Jurkat, Clone E6-1 (cell line): ENCODE measurements at places on chromosomes 1 and 21.
A peak's percentile ranks its signal among the peaks of the same experiment; 100 is the strongest.

DNA sequence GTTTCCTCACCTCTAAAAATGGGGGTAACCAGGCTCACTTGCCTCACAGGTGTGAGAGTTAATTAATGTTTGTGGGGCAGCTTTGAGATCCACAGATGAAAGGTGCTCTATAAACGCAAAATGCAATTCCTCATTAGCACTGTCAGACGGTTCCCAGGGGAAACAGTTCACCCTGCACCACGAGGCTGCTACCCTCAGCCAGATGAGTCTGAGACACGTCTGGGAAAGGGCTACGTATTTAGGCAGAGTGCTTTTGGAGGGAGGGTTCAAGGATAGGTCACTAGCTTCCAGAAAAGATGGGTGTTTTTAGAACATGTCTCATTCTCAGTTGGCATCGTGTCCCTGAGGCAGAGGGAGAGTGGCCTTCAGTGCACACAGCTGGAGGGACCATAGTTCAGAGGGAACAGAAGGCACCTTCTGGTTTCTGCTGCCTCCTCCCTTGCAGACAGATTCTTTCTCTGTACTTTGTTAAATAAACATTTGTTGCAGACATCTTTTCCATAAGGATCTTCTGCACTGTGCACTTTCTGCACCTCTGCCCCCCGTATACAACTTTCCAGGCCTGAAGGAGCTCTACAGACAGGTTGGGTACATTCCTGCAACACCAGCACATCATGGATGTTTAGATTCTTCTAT, 139.9 kb downstream of the CLIC6 start:
- DNase-seq = no peak

DNA sequence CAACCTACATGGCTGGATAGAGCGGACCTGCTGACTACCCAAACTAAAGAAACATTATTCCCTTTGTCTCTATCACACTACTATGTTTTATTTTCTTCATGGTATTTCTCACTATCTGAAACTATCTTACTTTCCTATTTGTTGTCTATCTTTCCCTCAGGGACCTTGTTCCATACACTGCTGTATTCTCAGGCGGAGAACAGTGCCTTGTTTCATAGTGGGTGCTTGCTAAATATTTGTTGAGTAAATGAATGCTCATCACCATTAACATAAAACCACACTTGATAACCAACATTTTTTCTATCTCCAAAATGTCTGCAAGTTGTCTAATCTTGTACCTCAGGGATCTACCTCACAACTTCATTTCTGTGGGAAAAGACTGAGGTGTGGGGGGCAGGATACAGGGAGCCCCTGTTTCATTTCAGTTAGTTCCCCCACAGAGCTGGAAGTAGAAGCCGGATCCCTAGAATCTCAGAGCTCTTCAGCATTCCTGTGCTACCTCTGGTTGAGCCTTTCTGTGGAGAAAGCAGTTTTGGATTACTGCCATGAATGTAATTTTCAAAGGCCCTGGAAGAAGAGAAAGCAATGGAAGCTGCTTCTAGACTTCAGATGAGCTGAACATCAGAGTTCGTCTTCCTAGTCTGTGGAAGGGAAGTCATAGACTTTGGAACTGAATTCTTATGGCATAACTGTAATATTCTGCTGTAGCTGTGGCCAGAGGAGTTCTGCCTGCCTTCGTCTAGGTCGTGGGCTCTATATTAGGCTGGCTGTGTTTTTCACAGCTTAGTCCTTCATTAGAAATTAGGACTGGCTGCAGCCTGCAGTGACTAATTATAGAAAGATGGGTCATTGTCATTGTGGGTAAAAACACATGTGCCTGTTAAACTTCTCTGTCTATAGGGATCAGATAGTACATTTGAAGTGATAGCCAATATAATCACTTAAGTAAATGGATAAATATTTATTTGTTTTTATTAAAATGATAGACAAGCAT, 293.2 kb upstream of the SGIP1 start:
- no peak for DNase-seq

DNA sequence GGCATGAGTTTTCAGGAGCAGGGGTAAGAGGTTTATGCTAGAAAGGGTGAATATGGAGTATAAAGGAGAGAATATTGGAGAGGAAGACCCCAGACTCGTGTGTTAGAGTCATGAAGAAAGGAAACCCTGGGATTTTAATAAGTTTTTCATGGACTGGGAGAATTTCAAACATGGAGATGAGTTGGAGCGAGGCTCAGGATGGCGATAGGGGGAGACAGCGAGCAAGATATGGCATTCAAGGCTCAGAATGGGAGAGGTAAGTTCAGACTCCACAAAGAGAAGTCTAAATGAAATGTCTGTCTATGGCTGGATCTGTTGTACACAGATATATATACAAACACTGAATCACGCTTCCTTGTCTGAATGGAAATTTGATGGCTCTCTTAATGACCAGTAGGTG, 92.5 kb downstream of the LRRC40 start:
- DNase-seq = no peak

DNA sequence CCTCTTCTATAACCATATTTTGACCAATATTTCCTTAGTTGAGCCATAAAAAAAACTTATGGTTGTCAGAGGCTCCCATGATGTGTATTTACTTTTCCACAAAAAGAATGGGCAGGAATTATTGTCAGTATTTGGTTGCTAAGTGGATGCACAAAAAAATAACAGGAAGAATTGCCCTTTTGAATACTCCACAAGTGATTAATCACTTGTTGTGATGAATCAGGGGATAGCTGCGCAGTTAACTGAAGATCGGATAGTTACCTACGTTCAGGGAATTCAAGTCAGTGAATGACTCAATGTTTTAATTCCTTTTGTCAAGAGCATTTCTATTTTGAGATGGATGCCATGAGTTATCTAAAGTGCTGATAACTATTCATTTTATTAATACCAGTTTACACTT, 785.2 kb upstream of the B3GALT2 start:
- DNase-seq = no peak

GRCh38 chr21:44018813-44019567, 6.9 kb downstream of the TRAPPC10 start:
- peak; percentile 63 for DNase-seq

DNA sequence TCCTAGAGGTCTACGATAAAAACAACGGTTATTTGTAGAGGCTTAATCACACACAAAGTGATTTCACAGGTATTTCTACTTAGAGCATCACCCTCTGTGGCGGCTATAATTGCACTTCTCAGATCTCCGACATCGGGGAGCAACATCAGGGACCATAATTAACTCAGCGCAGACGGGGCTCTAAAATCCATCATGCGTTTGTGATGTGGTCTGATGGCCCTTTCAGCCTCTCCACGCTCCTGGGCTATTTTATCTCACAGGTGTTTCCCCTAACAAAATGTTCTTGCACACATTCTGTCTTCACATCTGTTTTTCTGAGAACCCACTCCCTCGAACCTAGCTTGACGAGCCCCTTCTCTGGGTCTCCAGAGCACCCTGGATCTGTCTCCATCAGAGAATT, 146.3 kb upstream of the DUSP10 start:
- no peak for DNase-seq

DNA sequence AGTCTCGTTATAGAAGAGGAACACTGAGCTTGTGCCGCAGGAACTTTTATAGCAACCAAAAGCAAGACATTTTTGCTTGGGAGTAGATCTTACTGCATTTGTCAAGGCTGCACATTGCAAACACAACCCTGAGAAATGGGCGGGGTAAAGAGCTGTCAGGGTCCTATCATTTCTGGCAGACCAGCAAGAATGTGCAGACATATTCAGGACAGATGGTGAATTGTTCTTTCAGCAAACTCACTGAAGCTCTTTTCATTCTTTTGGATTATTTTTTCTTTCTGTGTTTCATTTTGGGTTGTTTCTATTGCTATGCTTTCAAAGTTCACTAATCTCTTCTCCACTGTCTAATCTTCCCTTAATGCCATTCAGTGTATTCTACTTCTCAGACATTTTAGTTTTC, 5.1 kb upstream of the ACTN2 start:
- no peak for DNase-seq

DNA sequence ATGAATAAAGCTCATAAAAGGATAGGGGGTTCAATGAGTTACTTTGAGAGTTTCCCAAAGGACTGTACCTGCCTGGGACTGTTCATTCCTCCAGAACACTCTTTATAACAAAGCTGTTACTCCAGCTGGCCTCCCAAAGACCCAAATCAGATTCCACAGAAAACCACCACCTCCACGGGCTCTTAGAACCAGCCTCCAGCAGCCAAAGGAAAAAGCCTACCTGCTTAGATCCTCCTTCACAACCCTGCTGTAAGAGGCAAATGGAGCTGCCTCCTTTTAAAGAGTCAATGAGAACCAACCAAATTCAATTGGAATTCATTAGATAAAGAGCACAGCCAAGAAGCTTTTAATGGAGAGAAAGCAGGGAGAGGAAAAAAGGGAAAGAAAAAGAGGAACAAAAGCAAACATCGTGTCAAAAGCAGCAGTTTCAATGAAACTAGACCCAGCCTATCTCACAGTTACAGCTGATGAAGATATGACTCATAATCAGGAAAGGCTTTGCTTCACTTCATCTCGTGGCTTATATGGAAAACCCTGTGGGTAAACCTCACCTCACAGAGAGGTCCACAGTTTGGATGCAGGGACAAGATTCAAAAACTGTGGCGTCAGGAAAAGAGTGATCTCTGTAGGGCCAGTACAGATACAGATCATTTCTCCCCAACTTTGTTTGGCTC, 27.8 kb upstream of the FMO4 start:
- DNase-seq = no peak

- DNase-seq = no peak
Measured at GRCh38 chr1:93961443-93961842, 52.2 kb upstream of the GCLM start.

DNA sequence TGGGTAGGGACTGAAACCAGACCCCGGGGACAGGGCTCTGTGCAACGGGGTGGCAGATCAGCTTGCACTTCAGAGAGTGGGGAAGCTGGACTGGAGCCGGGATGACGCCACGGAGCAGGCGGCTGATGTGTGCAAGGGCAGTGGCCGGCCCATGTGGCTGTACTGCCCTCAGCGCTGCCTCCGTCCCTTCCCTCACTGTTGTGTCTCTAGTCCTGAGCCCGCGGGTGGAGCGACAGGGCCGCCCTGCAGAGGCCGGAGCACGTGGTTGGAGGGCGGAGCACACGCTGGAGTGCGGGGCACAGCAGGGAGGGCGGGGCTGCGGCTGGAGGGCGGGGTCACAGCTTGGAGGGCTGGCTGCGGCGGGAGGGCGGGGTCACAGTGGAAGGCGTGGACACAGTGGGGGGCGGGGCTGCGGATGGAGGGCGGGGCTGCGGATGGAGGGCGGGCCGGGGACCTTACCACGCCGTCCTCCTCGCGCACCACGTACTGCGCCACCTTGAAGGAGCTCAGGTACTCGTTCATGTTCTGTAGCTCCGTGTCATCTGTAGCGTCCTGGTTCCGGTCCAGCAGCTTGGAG, 52.4 kb downstream of the CHD5 start:
- DNase-seq = no peak

GRCh38 chr1:88873737-88874349, 17.5 kb downstream of the GTF2B start:
- DNase-seq = no peak

DNA sequence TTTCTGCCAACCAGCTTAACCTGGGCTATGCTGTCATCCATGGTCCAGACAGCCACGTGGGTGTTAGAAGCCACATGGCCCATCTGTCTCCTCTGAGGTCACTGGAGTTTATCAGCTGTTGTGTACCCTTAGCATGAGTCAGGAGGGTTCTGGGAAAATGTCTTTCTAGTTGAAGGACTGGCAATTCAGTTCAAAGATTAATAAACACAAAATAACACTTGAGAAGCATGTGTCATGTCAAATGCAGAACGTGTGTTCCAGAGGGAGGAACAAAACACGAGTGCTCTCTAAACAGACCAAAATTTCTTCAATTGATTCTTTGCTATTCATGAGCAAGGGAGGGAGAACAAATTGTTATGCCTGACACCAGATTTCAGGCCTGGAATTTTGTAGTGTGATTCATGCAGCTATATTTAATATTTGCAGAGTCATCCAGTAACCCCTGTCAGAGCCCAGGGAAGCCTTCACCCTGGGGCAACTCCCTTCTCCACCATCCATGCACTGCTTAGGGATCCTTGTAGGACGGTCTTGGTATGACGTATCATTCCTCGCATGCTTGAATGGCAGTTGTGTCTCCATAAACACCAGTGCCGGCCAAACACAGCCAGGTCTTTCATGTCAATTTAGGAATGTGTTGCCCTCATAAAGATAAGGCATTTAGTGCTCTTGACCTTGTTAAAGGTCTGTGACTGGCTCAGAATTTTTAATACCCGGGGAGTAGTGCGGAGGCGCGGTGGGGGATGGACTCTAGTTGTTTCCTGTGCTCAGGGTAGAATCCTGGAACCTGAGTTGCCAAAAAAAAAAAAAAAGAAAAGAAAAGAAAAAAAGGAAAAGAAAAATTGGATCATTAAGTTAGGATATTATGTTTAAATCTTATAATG, 27.7 kb upstream of the DYRK1A start:
- no peak for DNase-seq

DNA sequence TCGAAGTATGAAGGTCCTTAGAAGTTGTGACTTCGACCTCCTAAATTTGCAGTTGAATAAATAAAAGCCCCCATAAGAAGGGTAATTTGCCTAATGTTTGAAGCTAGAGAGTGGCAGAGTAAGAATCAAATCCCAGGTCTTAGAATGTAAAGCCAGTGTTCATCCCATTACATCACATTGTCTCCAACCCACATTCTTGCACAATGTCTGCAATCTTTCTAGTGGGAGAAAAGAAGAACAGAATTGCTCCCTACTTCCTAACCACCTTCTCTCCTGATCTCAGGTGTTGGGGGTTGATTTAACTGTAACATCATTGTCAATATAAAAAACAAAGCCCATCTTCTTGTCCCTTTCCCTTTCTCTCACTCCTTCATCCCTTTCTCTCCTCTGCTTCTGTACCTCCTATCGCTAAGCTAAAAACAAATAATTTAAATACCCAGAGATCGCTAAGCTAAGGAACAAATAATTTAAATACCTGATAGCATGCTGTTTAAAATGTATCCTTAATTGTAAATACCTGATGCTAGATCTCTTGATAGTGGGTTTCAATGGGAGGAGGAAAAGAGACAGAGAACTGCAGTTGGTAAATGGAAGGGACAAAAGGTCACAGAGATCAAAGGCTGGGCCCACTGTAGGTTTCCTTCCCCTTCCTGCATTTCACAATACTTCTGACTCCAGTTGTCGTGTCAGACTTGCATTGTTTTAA, 32.1 kb upstream of the CCDC190 start:
- DNase-seq = no peak

DNA sequence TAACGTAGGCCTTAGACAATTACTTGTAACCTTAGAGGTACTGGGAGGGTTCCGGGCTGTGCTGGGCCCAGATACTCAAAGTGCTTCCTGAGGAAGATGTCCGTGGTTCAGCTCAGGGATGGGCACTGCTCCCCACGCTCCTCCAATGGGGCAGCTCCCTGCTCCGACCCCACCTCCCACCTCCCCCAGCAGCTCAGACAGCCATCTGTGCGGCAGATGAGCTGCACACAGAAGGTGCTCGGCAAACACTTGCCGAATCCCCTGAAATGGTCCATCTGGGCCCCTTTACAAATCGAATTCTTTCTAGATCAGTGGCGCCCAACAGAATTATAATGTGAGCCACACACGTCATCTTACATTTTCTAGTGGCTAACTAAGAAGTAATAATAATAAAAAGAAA, 242.4 kb upstream of the RAB4A start:
- DNase-seq = no peak
